RCC 7860 (cell line): ENCODE measurements at places on chromosomes 2 and 18.

DNA sequence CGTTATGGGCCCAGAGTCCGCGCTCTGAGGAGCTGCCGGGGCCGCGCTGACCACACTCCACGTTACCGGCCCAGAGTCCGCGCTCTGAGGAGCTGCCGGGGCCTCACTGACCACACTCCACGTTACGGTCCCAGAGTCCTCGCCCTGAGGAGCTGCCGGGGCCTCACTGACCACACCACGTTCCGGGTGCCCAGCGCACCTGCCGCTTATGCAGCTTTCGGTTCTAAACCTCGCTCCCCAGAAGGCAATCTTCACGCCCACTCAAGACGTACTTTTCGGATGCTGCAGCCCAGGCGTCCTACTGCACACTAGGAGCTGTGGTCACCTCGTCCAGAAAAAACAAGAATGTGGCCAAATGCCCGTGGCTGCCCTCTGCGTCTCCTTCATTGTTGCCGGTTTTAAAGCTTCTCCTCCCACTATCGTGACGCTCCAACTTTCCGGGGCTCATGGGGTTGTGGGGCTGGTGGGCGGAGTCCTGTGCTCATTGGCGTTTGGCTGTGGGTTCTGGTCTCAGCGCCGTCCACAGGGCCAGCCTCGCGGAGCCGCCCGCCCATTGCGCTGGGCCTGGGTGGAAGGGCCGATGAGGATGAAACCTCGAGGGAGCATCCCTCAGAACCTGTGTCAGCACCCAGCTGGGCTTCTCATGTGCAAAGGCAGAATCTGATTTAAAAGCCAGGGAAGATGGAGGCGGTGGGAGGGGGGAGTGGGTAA is 11.9 kb downstream of the KCNG2 start:
- no peak for DNase-seq

DNA sequence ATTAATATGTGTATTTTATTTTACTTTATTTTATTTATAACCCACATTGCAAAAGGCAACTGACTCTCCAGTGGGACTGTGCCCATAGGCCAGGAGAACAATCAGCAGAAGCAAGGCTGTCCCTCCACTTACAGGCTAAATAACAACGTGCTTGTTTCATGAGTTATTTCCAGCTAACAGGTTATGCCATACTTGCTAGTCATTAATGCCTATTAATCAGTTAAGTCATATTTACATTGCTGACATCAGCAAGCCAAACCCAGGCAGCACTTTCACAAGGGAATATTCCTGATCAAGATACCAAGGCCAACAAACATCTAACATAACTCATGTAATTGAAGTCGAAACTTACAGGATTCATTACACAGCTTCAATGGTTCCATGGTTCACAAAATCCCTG is 92.1 kb downstream of the EN1 start:
- DNase-seq = no peak

- DNase-seq = no peak
Observed at GRCh38 chr2:67877301-67877700, 185.5 kb downstream of the C1D start.

GRCh38 chr2:149175956-149176355 is 137.5 kb downstream of the LYPD6B start:
- no peak for DNase-seq

GRCh38 chr2:127572841-127573240 is 37.4 kb downstream of the MYO7B start:
- DNase-seq = no peak

DNA sequence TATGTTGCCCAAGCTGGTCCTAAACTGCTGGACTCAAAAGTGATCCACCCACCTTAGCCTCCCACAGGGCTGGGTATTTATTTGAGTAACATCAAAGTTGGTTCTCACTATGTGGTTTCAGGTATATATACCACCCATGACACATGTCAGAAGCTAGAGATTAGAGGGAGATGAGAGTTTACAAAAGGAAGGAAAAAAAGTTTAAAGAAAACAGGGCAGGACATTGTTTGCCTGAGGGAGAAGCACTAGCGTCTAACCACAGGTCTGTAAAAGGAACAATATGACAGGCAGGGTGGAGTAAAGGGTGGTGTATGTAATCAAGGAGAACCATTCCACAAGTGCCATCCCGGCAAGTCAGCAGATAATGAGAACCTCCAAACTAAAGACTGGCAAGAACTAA is 8.5 kb downstream of the CEP76 start:
- DNase-seq = no peak

GRCh38 chr2:69309351-69310110 is 77.5 kb downstream of the GFPT1 start:
- no peak for DNase-seq

GRCh38 chr2:10045561-10046355 is 2.4 kb downstream of the KLF11 start:
- DNase-seq = no peak

DNA sequence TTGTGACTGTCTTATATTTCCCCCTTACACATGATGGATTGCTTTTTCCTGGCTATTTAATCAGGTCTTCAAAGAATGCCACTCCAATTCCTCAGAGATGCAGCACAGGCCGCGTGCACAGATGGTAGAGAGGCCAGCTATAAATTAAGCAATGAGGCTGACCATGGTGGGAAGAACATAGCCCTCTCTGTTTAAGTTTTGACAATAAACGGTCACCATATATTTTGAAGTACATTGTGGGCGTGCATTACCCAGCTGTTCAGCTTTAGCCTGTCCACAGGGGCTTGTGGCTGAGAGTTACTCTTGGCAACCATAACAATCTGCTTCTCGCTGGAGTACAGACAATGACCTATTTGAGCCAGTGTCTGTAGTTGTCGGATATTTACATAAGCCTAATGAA is 730.8 kb downstream of the DCC start:
- DNase-seq = no peak

DNA sequence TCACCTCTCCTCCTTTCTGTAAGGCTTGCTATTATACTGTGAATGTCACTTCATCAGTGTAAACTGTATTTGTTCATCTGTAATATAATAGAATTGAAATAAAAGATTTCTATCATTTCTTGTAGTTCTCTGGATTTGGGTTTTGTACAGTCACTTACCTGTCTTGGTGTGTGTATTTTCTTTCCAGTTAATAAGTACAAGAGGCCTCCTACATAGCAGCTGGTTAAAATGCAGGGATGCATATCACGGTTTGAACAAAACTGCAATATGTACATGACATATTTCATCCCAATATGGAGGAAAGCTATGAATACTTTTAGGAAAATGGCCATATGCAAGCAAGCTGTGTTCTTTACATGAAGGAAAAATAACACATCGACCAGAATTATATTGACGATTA is 5.4 kb upstream of the STAT1 start:
- DNase-seq = peak; percentile 38

DNA sequence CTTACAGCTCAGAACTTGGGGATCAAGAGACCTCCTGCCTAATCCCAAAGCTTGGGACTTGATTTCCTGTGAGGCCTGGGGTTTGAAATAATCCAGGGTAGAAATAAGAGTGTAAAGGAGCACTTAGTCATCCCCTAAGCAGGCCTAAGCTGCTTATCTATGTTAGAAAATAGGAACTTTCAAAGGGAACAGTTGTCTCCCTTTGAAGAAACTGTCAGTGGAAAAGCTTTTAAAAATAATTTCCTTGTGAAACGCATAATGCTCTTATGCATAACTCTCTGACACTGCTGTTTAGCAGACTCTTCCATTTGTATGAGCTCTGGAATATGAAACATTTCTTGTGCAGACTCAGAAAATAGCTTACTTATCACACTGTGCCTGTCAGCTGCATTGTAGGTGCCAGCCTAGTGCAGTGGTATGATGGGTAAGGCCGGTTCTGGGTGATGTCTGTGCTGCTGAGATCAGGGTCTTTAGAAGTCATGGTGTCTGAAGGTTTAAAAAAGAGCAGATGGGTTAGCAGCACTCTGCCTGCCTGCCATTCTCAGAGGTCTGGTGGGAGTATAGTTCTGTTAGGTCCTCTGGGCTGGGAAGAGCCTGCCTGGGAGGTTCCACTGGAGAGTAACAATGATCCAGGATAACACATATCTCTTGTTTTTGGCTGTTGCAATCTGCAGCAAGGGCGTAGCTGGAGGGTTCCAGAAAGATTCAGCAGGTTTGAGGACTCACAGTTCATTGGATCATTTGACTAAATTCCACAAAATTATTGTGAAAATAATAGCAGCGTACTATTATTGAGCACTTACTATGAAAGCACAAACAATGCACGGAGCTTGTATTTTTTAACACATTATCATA is 283.2 kb upstream of the MEX3C start:
- no peak for DNase-seq

- peak; percentile 94 for DNase-seq
Observed at GRCh38 chr2:67571785-67572718, 174.9 kb downstream of the ETAA1 start.

DNA sequence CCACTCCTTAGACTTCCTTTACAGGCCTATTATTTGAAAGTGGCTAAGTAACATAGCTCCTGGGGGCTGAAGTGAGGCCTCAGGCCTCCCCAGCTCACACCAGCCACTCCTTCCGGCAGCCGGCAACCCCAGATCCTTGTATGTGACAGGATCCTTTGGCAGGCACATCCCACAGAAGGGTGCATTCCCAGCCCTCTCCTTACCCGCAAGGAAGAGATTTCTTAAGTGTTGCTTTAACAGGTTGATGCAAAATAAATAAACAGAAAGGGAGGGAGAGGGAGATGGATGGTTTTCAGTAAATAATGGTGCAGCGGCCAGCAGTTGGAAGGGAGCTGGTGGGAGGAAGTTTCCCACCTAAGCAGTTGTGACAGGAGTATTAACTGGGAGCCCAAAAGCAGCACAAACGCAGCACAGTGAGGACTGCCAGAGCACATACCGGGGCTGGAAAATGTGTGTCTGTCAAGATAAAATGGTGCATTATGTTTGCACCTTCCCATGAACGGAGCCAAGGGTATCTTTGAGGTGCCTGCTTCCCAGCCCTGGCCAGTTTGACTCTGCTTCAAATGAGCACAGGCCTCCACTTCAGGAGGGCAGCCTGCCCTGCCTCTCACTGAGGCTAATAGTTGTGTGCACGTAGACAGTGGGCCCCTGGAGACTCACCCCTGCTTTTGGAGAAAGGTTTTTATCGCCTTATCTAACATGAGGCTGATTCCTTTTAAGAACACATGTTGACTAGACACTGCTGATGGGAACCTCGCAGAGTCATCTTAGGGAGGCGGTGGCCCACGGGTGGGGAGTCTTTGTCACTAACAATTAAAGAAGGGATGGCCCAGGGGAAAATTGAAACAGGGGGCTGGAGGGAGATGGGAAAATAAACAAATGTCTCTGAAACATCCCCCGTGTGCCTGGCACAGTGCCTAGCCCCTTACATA is 32.8 kb downstream of the NRP2 start:
- no peak for DNase-seq

- DNase-seq = no peak
Observed at GRCh38 chr2:132656266-132656975, 13.6 kb downstream of the LYPD1 start.

- no peak for DNase-seq
Observed at GRCh38 chr2:138293045-138293444, 208.5 kb upstream of the SPOPL start.

DNA sequence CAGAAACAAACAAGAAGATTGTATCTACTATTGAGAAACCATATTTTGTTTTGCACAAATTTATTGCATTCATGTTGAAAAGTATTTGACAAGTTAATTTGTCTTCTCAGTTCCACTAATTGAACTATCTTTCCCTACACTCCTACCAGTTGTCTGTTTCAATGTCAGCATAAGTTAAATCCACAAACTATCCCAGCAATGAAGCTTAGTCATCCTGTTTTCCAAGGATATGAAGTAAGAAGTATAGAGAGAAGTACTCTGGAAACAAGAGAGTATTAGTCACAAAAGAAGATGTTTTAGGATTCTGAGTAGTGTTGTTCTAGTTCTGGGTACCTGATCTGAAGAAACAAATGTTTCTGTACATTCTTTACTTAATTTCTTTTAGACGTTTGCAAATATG is 261.6 kb upstream of the ZNF804A start:
- no peak for DNase-seq

DNA sequence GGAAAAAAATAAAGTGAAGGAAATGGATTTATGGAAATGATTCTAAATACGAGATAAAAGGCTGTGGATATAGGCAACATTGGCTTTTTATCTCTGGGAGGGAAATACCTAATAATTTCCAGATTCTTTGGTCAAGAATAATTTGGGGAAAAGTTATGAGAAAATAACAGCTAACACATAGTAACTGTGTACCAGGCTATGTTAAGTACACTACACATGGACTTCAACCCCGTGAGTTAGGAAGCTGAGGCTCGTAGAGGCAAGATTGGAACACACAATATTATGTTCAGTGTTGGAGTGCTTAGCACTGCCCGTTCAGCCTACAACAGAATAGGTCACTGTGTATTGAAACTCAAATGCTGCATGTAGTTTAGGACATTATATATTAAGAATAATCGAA is 34.3 kb upstream of the GPD2 start:
- DNase-seq = no peak

DNA sequence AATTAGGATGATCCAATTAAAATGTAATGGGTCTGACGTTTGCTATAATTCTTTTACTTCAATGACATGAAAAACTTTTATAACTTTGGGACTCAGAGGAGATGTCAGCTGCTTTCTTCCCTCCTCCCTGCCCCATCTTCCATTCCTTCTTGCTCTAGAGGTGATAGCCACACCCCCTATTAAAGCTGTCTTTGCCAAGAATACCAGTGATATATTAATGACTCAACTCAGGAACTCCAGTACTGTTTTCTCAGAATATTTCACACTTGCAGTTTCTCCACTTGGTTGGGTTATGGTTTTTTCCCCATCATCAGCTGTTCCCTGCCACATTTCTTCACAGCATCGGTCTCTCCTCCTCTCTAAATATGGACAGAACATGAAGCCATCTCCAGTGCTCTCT is 184.0 kb downstream of the KCNE4 start:
- no peak for DNase-seq

- DNase-seq = no peak
Observed at GRCh38 chr18:46042571-46043123, 29.4 kb downstream of the PSTPIP2 start.

DNA sequence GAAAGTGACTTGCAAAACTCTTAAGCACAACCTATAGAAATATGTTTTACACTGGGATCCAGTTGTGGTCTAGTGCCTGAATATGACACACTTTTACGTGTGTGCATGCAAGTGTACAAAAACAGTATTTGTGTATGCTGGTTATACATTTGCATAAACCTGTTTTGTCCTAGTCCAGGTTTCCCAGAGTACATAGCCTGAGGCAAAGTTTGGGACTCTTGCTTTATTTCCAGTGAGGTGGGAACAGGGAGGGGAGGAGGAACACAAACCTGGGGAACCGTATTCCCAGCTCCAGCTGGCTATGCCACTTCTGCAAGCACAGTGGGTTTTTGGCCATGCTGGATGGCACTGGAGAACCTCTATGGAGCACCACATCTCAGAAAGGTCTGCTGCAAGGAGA is 481.1 kb upstream of the HS6ST1 start:
- no peak for DNase-seq
